ENCODE measurements at places on chromosomes 3 and 15.

- no peak for DNase-seq
Measured at GRCh38 chr15:65738649-65739048, 53.4 kb downstream of the DENND4A start.

DNA sequence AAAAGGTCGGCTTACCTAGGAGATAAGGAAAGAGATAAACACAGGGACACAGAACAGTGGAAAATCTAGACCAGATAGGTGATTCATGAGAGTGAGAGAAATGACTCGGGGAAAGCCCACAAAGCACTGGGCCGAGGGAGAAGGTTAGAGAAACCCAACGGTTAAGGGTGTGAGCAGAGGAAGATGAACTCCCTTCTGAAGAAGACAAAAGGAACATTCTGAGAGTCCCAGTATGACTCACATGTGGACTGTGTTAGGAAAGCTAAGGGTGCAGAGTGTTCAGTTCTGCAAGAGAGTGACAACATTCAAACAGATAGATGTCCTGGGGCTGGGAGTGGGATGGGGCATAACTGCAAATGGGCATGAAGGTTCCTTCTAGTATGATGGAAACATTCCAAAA, 83.0 kb downstream of the CNTN3 start:
- DNase-seq: no peak

GRCh38 chr3:122415104-122415744, 638 bp downstream of the WDR5B start:
- no peak for DNase-seq

DNA sequence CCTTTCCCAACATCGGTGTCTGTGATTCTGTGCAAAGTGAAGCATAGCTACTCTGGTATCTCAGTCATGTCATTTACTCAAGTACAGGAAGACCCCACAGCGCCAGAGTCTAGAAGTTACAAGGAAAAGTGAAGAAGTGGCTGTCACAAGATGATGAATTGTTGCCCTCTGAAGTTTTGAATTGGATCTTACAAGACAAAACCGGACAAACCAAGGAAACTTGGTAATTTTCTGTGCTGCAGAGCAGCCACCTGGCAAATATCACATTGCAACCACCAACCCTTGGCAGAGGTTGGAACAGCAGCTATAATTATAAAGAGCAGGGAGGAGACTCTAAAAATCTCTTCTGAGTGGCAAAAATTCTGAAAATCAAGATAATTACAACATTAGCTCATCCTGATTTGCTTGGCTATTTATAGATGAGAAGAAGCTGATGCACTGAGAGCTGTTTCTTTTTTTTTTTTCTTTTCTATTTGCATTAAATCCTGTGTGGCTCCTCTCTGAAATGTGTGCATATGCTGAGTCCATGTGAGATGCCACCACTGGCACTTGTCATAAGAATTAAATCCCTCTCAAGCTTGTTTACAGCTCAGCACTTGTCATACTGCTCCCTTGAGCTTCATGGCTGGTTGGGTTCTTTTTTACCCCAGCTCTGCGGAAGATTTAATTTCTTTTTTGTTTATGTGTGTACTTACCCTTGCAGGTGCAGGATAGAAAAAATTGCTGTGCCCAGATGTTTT, 68.0 kb upstream of the MNS1 start:
- no peak for DNase-seq

GRCh38 chr3:78050276-78051065, 1010.6 kb downstream of the ROBO2 start:
- DNase-seq: no peak

DNA sequence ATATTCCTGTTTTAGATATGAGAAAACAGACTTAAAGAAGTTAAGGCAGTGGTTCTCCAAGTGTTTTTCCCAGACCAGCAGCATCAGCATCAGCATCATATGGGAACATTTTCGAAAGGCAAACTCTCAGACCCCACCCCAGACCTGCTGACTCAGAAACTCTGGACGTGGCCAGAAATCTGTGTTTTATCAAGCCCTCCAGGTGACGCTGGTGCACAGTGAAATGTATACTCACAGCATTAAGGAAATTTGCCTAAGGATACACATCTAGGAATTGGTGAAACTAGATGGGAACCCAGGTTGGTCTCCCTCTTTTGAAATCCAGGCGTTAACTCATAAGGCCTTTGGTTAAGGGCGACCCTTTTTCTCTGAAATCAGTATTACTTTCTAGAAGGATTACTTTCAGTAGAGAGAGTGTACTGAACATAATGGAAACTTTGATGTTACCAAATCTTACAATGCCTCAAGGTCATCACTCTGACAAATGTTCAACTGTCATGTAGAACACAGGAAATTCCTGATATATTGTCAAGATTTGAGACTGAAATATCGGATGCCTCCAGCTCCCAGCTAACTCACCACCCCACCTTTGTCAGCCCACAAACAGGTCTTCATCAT, 910.2 kb downstream of the ROBO1 start:
- DNase-seq: no peak

DNA sequence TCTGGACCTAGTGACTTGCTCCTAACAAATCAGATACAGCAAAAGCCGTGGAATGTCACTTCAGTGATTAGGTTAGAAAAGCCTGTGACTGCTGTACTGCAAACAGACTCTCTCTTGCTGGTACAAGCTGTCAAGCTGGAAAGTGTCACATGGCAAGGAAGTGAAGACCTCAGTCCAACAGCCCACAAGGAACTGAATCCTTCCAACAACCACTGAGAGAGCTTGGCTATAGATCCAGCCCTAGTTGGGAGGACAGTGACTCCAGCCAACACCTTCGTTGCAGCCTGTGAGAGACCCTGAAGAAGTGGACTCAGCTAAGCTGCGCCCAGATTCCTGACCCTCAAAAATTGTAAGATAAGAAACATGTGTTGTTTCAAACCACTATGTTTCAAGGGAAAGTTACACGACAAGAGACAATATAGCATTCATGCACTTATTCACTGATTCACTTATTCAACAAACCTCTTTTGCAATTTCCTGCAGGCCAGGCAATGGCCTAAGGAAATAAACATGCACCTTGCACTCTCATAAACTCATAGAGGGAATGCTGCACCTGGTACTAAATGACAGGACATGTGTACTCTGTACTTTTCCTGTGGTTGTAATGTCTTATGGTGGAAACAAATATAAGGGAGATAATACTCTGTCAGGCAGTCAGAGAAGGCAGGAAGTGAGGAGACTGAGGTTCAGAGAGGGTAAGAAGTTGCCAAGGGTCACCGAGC, 142.9 kb downstream of the CADPS start:
- DNase-seq: no peak

GRCh38 chr15:69462030-69462492, 9.4 kb downstream of the RPLP1 start:
- DNase-seq: no peak

DNA sequence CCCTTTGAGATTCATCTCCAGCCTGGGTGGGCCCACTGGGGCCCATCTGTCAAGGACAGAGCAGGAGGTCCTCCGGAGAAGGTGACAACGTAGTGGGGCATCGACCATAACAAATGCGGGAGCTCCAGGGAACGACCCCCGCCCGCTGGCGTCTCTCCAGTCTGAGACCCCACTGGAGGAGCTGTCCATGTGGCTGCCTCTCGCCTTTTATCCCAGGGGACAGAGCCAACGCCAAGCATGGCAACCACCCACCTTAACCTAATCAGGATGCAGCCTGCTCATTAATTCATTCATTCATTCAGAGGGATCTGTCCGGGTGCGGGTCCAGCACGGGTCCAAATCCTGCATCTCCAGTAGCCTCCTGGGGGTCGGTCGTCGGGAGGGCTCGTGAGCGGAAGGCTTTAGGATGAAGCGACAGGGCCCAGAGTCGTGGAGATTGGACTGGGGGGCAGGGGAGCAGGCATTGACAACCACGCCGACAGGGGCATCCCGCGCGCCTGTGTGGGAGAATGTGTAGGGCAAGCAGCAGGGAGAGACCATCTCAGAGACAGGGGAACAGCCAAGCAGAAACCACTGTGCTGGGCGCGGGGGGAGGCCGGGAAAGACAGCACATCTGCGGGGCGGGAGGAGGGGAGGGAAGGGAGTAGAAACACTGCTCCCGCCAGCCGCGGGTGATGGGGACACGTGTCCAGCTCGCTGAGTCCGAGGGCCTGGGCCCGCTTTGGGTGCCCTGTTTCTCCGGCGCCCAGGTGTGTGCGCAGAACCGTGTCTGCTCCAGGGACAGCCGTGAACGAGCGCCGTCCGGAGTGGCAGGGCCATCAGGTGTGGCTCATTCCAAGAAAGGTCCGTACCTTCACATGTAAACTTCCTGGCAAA, 1.9 kb downstream of the PIGZ start:
- DNase-seq: no peak

DNA sequence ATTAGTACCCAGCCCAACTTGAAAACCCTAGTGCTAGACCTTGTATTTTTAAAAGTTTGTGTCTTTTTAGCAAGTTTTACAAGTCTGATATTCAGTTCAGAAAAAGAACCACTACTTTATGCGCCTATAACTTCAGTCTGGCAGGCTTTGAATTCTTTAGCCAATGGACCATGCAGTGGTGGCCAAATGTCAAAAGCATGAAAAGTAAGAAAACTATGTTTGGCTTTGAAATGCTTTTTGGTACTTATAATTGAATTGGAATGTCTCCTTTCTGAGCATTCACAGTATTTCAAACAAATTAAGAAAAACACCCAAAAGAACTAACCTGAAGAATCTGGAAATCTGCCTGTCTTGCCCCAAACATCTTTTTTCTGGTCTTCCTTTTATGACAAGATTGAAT, 12.8 kb downstream of the WDR48 start:
- no peak for DNase-seq

DNA sequence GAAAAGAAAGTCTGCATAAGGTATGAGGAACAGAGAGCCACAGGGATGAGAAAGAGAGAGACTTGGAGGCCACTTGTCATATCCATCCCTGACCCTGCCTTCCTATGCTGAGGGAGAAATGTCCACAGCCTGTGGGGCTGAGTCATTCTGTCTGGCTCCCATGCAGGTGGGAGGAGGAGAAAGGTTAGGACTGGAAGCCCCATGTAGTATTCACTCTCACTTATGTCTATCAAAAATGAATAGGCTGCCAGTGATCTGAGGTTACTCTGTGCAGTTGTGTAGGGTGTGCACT, 71.3 kb downstream of the RAB11A start:
- no peak for DNase-seq

Data from Panc1 (cell line).